ENCODE measurements at places on chromosomes 1 and 21.

GRCh38 chr1:10637400-10637799 lies 159.0 kb downstream of the CASZ1 start:
- DNase-seq: no peak

DNA sequence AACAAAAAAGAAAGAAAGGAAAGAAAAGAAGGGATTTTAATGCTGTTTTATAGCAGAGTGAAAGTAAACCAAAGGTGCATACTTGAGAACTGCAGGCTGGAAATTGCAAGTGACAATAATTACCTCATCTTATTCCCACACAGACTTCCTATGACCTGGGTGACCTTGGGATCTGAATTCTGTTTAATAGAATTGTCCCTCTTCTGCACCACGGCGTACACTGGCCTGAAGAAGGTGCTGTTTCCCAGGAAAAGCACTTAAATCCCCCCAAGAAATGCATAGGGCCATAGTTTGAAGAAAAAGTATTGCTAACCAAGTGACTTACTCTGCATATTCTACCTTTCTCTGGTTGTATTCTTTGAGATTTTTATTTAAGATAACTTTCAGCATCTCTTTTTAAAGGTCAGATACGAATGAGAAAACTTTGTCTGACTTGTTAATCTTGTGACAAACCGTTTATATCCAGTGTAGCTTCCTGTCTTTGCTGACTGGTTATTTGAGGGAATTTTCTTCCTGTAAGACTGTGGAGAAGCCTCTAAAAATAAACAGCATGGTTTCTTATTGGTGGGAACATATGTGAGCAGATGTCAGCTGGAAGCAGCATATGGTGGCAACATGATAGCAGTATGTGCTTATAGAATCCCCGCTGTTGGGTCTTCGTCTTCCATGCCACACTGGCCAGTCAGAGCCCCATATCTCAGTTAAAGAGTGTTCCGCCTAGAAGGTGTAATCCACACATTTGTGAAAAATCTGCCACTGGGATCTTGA lies 16.3 kb downstream of the TGFB2 start:
- DNase-seq: no peak

DNA sequence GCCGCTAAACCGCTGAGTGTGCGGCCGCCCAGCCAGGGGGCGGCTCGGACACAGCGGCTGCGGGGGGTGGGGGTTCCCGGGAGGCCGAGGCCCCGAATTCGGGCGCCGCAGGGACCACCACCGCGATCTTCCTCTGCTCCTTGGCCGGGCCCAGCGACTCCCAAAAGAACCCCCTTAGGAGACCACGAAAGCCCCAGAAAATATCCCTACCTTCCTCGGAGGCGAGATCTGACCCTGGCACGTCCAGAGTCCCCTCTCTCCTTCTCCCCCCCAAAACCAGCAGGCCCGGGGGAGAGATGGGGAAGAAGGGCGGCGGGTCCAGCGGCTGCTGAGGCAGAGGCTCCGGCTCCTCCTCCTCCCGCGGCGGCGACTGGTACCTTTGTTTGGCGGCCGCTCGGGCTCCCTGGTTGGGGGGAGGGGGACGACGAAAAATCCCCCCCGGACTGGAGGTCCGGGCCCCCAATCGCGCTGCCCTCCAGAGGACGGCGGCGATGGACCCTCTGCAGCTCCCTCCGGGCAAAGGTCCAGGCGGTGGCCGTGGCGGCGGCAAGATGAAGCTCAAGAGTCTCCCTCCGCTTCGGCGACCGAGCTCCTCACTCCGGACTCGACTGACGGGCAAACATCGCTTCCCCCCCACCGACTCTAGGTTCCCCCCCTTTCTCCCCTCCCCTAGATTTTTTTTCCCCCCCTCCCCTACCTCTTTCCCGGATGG lies at the start of gene ARID4B:
TSS of gene ARID4B (minus strand) at position 621 of the 712 bp plus-strand sequence. CDS start 1,260 bp downstream, outside the sequence.
- DNase-seq: peak; percentile 87

- DNase-seq: no peak
Observed at GRCh38 chr1:208047975-208048374, 137.1 kb upstream of the CD34 start.
